ENCODE measurements at places on chromosomes 11 and 22.
A peak's percentile ranks its signal among the peaks of the same experiment; 100 is the strongest.

GRCh38 chr22:17922925-17923903, 101.1 kb downstream of the MICAL3 start:
- DNase-seq, result no peak

DNA sequence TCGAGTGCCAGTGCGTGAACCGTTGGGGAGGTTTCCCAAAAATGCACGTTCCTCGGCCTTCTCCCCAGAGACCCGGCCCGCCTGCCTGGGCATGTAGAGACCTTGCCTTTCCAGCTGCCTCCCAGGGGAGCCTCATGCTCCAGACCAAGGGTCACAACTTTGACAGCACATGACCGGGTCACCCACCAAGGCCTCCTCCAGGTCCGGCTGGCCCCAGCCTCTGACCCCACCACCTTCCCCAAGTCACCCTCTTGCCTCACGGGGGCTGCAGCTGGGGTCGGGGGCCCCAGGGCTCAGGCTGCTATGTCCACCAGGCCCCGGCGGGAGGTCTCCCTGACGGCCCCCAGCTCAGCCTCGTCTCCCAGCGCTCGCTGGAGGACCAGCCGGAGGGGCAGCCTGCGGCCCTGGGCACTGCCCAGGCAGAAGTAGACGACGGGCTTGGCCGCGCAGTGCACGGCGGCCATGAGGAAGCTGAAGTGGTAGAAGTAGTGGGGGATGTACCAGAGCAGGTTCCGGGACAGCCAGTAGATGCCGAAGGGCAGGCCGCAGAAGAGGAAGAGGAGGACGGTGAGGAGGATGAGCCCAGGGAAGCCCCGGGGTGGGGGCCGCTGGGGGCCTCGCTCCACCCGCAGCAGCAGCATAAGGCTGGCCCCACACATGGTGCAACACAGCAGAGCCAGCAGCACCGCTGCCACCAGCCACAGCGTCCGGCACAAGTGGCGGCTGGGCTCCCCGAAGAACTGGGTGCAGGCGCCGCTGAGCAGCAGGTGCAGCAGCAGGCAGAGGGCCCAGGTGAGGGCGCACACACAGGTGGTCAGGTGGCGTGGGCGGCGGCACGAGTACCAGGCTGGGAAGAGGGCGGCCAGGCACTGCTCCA, 4.4 kb downstream of the MRGPRE start:
- DNase-seq, result no peak

- DNase-seq, result no peak
Measured at GRCh38 chr11:44673688-44674087, 53.1 kb upstream of the TSPAN18 start.

GRCh38 chr11:132914600-132914999, 617.7 kb downstream of the OPCML start:
- no peak for DNase-seq

GRCh38 chr11:62612366-62613290, at the start of the genes EML3 and ROM1:
EML3 (minus strand) TSS chr11:62612775; CDS start chr11:62612457, 318 bp downstream.
ROM1 (plus strand) TSS chr11:62613257; CDS start chr11:62613282, 25 bp downstream.
- DNase-seq, result peak; percentile 90

GRCh38 chr22:28768701-28769393, 3.6 kb upstream of the CCDC117 start:
- no peak for DNase-seq
